Thoracic aorta (tissue), 2 donors: ENCODE measurements at places on chromosomes 1 and 21. TPM values are rescaled to one million over a fixed set of nuclear protein-coding genes. Genes with fewer than 3 reads are reported as not detected.

The MMEL1 gene
- not detected for total RNA-seq

The MTARC2 gene
- 32.1 TPM for total RNA-seq

The AIRE gene
- not detected for total RNA-seq

The ITGB3BP gene
- total RNA-seq: 7.1 TPM

The DAP3 gene
- 113 TPM for total RNA-seq

The RPE65 gene
- not detected for total RNA-seq

The KIAA1614 gene
- total RNA-seq: 9.8 TPM

The PROK1 gene
- 0.63 TPM for total RNA-seq

The DPT gene
- 85.7 TPM for total RNA-seq

The GBP6 gene
- 0.27 TPM for total RNA-seq

The ZNF648 gene
- total RNA-seq: not detected

The MYOG gene
- not detected for total RNA-seq

The ANGEL2 gene
- 41.7 TPM for total RNA-seq

The SMIM1 gene
- 4.6 TPM for total RNA-seq

The ZSWIM5 gene
- 3.5 TPM for total RNA-seq

The ATP6V1G3 gene
- total RNA-seq: not detected

The LCE6A gene
- not detected for total RNA-seq

The C1orf56 gene
- total RNA-seq: 5.3 TPM

The CA6 gene
- total RNA-seq: not detected

The VHLL gene
- not detected for total RNA-seq

The LCE1E gene
- not detected for total RNA-seq

The GJB4 gene
- total RNA-seq: not detected

The CD5L gene
- not detected for total RNA-seq

The MPC2 gene
- total RNA-seq: 33.8 TPM

The LIN28A gene
- not detected for total RNA-seq

The NUP210L gene
- total RNA-seq: 0.41 TPM
